Foreskin keratinocyte (primary cell): ENCODE measurements at places on chromosomes 6 and 20.

- no peak for DNase-seq
Measured at GRCh38 chr6:106574741-106575458, 54.4 kb downstream of the RTN4IP1 start.

DNA sequence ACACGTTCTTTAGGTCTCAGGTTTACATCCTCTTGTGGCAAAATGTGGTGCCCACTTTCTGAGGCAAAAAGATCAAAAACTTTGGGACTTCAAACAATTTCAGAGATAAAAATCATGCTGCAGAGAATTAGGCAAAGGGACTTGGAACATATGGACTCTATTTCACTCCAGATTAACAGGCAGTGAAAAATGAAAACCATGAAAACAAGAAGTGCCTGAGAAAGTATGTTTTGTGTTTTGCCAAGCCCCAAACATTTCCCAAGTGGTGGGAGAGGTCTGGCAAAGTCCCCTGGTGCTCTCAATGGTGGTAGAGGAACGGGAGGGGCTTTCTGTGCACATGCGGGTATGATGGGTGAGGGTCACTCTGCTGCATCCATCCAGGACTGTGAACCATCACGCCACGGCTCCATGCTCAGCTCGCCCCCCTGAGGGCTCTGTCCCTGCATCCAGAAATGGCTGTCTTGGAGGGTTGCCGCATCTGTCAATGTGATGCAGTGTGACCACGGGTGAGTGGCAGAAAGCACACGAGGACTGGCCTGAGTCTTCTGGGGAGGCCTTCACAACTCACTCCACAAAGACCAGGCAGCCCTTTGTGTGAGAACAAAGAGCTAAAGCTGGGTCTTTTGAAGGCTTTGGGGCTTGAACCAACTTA is 43.2 kb upstream of the TBC1D7 start:
- DNase-seq: no peak

- DNase-seq: no peak
Measured at GRCh38 chr6:22020299-22021003, 276.4 kb downstream of the PRL start.

DNA sequence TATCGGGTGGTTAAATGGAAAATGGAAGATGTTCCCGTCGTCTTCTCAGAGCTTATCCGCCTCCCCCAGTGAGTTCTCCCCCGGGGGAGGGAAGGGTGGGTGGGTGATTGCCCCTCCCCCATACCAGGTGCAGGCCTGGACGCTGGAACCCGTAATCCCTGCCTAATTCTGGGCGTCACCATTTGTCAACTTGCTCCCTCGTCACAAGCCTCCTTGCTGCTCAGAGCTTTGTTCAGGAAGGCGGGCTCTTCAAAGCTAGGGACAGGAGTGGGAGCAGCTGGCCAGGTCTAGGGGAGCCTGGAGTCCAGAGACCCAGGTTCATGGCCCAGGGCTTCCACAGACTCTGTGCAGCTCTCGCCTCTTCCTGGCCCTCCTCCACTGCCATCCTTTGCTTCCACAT is 25.6 kb downstream of the CDH22 start:
- no peak for DNase-seq

GRCh38 chr6:15491255-15491985 is 171.4 kb downstream of the DTNBP1 start:
- no peak for DNase-seq

DNA sequence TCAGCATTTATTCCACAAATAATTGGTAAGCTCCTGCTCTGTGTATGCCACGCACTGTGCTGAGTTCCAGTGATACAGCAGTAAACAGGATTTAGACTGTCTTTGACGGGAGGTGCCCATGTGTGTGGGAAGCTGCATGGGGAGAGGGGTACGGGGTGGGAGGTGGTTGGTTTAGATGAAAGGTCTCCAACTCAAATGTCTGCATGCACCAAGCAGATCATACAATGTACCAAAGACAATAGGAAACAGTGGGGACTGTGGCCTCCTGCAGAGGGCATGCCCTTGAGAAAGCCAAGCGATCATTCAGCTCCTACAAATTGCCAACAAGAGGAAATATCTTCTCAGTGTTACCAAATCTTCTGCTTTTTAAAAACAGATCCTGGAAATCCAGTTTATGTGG is 36.1 kb downstream of the SLC22A2 start:
- no peak for DNase-seq

DNA sequence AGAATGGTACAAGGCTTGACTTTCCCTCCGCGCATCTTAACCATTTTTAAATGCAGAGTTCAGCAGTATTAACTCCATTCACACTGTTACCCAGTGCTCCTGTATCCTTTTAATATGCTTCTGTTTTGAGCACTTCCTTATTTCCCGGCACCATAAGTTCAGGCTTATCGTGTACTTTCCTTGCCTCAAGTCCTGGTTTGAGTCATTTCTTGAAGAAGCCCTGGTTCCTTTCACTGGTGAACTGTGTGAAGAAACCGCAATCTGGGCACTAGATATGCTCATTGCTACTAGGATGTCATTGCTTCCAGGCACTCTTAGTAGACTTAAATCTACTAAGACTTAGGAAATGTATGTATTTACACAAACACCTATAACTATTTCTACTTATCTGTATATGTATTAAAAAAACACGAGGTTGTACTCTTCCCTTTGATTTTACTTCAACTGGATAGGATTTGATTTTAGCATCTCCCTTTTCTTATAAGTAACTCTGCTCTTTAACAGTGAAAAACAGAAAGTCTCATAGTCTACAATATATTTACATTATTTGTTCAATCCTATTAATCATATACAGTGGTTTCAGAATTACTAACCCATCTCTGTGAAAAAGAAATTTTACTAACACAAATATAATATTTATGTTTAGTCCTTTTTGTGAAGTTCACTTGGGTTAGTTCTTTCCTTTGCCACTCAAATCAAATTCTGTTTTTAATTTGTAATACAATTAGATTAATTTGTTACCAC is 135.5 kb downstream of the CDKAL1 start:
- DNase-seq: no peak

- peak; percentile 47 for DNase-seq
Measured at GRCh38 chr6:45949256-45949655, 66.4 kb downstream of the CLIC5 start.

GRCh38 chr6:36980876-36981619 is 4.9 kb downstream of the MTCH1 start:
- no peak for DNase-seq

GRCh38 chr20:20267685-20268370 is 100.1 kb upstream of the INSM1 start:
- no peak for DNase-seq

- no peak for DNase-seq
Measured at GRCh38 chr6:33827546-33828451, 24.0 kb upstream of the MLN start.

DNA sequence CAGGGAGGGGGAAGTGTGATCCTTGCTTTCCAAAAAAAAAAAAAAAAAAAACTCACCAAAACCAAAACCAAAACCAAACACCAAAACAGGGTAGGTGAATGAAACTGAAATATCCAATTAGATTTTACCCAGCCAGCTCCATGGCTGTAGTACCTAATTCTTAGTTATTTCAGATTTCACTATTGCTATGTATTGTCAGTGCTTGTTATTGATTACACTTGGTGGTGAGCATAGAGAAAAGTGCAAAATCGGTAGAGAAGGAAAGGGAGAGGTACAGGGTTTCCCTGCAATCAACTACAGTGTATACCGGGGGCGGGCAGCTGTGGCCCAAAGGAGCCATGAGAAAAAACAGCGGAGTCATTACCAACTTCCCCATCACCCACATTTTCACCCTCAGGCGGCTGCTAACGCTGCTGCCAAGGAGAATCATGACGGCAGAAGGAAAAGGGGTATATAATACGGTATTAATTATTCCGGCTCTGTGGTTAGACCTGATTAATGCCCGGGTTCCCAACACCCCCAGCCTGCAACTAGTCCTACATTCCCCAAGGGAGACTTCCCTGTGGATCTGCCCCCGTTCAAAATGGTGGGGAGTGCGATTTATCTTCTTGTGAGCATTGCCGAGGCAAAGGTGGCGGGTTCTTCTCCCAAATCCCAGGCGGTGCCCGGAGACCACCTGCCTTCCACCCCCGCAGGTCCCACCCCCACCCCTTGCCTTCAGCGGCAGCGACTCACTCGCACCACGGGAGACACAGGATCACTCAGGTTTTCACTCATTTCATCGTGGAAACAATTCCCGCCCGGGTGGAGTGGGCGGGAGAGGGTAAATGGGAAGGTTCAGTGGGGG is at the start of gene C6orf62:
TSS of gene C6orf62 (minus strand) at position 30 of the 847 bp plus-strand sequence. CDS start 486 bp downstream, outside the sequence.
- no peak for DNase-seq

DNA sequence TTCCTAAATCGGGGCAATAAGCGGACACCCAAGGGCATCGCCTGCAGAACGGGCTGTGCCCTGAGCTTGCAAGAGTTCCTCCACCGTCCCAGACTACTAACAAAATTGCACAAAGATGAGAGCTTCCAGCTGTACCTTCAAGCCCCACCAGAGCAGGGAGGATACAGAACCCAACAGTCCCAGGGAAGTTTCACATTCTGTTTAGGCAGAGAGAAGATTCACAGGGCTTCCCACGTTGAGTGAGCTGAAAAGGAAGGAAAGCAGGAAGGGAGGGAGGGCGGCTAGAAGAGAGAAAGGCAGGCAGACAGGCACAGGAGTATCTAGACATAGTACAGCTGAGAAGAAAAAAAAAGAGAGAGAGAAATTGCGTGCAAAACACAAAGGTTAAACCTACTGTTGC is 112.6 kb upstream of the AFDN start:
- DNase-seq: no peak

DNA sequence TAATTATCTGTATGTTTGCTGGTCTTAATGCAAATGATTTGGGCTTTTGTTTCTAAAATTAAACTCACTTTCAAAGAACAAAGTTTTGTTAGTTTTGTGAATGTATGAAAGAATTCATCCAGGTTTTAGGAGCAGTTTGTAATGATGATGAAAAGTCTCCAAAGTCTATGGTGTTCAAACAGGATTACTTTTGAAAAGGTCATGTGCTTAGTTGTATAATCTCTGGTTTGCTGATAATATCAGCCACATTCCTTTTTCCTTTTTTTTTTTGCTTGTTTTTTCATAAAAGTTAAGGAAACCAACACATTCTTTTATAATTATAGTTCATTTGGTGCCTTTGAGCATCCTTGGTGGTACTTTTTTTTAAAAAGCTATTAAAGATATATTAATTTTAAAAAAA is 88.9 kb downstream of the RTN4IP1 start:
- DNase-seq: no peak

- DNase-seq: no peak
Measured at GRCh38 chr20:38890497-38890818, 35.8 kb upstream of the FAM83D start.

- no peak for DNase-seq
Measured at GRCh38 chr20:44038681-44039123, 124.0 kb downstream of the TOX2 start.

DNA sequence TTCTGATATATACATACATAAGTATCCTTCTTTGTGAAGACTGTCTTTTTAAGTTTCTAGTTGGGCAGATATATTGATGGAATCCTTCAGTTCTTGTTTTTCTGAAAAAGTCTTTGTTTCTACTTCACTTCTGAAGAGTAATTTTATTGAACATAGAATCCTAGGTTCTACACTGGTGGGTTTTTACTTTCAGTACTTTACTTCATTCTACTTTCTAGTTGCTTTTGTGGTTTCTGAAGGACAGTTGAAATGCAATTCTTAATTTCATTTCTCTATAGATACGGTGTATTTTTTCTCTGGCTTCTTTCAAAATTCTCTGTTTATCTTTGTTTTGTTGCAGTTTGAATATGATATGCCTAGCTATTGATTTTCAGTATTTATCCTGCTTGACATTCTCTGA is 105.3 kb downstream of the HMGCLL1 start:
- no peak for DNase-seq

- no peak for DNase-seq
Measured at GRCh38 chr20:36145877-36146707, 8.4 kb upstream of the EPB41L1 start.

GRCh38 chr20:32190616-32191415 is 16.7 kb downstream of the PLAGL2 start:
- DNase-seq: no peak

DNA sequence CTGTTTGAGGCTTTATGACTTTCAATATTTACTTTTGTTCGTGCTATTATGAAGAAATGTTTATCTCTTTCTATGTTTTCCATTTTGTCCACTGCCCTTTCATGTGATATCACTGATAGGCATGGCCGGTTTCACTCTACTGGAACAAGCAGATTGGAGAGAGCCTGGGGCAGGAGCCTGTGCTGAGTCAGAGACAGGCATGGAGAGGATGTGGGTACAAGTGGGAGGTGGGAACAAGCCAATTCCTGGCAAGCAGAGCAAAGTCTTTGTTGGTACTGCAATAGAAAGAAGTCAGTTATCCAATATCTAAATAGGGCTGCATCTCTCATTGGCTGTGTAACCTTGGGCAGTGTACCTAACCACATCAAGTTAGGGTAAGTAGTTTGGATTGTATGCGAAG is 545.6 kb upstream of the MAP3K7 start:
- DNase-seq: peak; percentile 13

DNA sequence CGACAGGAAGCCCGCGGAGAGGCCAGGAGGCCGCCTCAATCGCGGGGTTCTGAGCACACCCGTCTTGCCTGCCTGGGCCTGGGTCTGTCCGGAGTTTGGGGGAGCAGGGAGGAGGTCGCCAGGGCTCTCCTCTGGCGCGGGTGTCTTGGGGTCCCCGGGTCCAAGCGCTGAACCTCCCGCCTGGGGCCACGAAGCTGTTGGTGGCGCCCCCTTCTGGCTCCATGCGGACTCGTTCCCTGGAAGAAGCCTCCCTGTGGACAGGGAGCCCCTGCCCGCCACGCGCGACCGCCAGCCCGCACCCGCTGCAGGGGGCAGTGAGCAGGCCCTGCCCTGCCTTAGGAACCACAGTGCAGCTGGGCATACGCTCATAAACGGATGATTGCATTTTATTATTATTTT is 44.7 kb downstream of the MCUR1 start:
- DNase-seq: no peak

- DNase-seq: no peak
Measured at GRCh38 chr6:137519629-137520176, 25.5 kb upstream of the OLIG3 start.

DNA sequence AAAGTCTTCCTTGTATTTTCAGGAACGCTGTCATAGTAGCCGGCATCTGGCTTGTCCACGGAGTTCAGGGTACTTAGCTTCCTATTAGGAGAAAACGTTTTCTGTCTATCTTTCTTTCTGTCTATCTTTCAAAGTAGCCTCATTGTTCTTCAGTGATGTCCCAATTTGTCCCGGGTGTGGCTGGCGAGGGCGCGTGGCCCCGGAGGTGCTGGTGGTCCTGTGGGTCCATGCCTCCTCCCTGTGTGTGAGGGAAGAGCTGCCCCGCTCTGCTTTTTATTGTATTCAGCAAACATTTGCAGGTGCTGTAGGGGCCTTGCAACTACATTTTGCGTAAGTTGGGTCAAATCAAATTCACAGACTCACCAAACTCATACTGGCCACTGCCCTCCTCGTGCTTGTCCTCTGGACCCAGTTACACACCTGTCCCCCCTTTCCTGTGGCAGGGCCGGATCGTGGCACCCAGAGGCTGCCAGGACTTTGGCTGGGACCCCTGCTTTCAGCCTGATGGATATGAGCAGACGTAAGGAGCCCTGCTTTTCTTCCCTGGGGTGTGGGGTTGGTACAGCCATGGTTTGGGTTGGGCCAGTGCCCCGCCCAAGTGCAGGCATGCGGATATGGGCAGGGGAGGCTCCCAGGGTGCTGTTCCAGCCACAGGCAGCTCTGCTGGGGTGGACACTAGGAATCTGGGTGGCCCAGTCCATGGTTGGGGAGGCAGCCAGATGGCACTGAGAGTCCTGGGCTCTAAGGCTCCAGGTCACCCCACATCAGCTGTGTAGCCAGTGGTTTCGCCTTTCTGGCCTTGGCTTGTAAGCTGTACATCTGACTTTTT is 12.3 kb downstream of the ITPA start:
- DNase-seq: peak; percentile 19
